ENCODE measurements at places on chromosomes 6 and 20.
A peak's percentile ranks its signal among the peaks of the same experiment; 100 is the strongest.

DNA sequence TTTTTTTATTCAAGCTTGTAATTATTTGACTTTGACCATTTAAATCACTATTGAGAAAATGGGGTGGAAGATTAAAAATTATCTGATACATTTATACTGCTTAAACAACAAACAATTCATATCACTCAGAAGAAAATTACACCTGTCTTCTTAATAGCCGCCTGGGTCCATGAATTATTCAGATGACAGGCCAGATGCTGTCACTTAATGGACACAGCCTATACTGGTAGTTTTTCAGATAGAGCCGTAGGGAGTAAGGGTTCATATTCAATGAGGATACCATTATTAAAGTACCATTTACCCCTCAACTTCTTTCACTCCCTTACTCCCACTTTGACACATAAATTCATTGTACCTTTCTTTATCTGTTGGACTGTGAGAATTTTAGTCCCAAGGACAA is 1193.4 kb upstream of the MAP3K7 start:
- DNase-seq, result no peak

- no peak for DNase-seq
These were observed 511.3 kb downstream of the PHF3 start for GRCh38 chr6:64146876-64147275.

- DNase-seq, result peak; percentile 99
These were observed 68.2 kb upstream of the SUPT3H start for GRCh38 chr6:45445749-45446549.

- no peak for DNase-seq
These were observed 25.5 kb downstream of the CHD6 start for GRCh38 chr20:41592516-41593216.

GRCh38 chr20:24163506-24163905 is 174.9 kb upstream of the GGTLC1 start:
- DNase-seq, result peak; percentile 37

GRCh38 chr6:74925683-74926082 is 280.2 kb downstream of the COL12A1 start:
- no peak for DNase-seq

DNA sequence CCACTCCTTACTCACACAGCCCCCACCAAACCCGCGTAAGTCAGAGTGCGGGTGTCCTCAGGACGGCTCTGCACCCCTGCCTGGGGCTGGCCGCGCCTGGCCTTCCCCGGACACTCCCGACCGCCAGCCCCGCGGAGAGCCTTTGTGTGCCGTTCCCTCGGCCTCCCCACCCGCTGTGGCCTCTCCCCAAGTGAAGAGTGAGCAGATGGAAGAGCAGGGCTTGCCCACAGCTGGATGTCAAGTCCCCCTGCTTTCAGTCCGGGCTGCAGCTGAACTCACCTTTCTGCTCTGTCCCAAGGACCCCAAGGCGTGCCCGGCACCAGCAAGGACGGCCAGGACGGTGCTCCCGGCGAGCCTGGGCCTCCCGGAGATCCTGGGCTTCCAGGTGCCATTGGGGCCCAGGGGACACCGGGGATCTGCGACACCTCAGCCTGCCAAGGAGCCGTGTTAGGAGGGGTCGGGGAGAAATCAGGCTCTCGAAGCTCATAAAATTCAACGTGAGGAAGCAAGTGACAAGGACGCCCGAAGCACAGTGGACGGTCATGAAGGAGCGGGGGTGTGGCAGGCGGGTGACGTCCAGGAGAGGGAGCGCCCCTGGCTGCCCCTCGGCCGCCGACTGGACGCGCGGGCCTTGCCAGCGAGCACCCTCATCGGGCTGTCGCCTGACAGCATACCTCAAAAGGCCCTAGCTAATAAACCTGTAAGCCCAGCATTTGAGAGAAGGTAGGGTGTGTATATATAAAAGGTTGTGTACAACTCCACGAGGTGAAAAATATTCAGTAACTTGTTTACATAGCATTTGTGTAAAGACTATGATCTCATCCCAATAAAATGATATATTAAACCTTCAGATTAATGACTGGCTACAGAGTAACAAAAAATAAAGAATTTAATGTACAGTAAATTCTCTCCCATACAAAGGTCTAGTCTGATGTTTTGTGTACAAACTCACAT is 21.1 kb downstream of the TCFL5 start:
- no peak for DNase-seq

DNA sequence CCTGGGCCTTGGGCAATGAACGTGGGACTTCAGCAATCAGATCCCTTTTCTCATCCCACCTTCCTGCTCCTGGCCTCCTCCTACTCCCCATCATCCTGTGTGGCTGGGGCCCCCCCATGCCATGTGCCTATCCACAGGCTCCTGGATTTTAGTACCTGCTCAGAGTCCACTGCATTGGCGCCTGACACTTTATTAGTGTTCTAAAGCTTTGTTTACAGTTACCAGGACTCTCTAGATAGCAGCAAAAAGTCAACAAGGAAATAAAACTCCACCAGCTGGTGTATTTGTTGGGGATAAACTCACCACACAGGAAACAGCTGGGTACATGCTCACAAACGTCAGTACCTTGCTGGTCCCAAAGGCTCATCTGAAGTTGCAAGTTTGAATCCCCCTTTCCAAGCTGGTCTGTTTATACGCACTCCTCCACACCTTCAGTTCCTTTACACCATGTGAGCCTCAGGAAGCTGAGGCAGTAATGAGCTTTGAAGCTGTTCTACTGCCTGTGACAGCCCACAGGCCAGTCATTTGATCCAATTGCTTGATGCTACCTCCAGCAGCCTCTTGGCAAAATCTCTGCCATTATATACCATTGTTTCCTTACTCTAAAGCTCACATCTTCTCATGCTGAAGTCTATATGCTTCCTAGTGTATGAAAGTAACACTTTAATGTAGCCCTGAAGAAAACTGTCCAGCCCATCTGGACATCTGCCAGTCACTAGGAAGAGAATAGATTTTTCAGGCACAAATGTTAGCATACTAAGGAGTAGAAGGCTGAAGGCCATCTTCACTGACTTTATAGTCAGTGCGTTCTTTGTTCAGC is 76.6 kb downstream of the ANKEF1 start:
- DNase-seq, result no peak

DNA sequence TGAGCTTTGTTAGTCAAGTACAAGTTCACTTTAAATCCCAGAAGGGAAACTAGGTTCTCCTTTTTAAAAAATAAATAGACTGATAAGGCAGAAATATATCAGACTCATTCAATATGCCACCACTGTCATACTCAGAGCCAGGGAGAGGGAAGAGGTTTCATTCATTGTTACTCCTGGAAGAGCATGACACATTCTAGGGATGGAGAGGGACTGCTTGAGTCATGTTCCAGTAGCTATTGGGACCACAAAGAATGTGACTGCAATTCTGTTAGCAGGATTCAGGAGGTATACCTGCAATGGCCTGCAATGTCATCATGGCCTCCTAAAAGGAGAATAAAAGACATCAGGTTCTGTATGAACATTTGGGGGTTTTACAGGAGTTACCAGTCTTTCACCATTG is 167.6 kb downstream of the TFAP2B start:
- DNase-seq, result no peak

DNA sequence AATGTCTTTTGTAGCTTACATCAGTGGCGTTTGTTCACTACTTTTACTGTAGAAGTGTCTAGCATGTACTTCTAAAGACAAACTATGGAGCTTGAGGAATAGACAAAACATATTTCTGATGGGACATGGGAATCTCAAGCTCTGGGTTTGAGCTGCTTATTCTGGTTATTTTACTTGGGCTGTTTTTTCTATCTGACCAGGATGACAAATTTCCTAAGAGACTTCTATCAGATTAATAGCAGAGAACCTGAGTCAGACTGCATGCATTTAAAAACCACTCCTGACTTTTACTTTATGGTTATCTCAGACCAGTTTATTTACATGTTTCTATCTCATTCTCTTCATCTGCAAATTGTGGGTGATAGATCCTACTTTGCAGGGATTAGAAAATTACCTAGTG is 1282.3 kb upstream of the GJE1 start:
- DNase-seq, result peak; percentile 72

- no peak for DNase-seq
These were observed 48.9 kb downstream of the FOXA2 start for GRCh38 chr20:22535483-22535882.

DNA sequence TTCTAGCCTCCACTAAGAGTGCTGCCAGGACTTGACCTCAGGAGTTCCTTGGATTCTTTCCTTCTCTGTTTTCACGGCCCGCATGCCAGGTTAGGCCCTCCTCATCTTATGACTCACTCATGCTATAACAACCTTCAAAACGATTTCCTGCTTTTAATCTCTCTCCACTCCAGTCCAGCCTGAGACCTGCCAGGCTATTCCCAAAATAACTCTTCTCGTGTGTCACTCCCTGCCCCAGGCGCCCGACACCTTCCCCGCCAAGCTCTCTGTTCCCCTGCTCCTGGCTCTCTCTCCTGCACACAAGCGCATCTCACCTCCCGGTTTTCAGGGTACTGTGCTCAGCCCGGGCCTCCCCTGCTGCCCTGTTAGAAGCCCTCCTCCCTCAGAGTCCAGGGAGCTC is 64.1 kb upstream of the RPS6KA2 start:
- peak; percentile 49 for DNase-seq

- no peak for DNase-seq
These were observed 31.2 kb downstream of the KCNQ5 start for GRCh38 chr6:72653026-72653425.

DNA sequence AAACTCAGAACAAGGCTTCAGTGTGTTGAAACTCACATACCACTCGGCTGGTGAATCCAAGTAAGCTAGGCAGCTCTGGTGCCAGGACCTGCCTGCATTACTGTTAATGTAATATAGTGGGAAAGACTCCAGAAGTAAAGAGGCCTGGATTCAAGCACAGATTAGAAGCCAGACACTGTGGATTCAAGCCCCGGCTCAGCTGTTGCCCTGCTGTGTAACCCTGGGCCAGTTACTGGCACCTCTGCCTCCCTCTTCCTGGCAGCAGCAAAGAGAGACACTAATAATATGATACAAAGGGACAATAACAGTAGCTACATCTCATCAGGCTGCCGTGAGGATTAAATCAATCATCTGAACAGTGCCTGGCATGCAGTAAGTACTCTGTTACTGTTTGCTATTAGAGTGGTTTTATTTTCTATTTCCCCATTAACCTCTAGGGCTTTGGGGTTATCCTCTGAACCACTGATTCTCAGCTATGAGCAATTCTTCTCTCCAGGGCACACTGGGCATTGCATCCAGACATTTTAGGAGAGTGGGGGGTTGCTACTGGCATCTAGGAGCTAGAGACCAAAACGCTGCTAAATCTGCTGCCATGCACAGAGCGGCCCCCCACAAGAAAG is 92.9 kb downstream of the ZMYND8 start:
- DNase-seq, result peak; percentile 54

GRCh38 chr20:32201977-32202363 is 5.6 kb downstream of the PLAGL2 start:
- no peak for DNase-seq

DNA sequence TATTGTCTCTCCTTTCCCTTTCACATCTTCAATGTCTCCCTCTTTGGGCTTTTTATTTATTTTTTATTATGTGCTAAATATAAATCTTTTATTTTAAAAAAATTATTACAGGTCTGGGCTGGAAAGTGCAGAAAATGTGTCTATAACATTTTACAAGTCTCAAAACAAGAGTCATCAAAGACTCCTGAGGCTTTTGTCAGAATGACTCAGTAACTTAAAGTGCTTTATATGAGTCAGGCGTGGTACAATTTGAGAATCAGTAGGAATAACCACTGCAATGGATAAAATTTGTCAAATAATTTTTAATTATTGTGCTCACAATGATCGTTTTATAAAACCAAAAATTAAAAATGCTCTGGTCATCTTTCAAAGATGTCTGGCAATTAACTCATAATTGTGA is 193.9 kb downstream of the MMUT start:
- DNase-seq, result peak; percentile 32

DNA sequence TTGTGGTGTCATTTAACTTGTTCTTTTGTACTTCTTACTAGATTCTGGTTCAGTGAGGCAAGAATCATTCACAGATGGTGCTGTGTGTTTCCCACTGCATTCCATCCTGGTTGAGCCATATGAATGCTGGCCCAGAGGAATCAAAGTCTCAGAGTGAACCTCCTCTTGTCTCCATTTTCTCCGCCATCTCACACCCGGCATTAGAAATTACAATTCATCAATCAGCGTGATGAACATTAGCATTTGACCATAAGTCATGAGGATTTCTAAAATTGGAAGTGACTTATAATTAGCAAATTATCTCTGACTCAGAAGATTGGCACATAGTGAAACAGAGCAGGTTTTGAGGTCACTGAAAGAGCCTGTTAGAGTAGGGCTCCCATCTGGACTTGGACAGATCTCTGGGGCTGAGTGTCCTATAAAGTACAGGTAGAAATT is 25.2 kb downstream of the TNFAIP3 start:
- peak; percentile 86 for DNase-seq

DNA sequence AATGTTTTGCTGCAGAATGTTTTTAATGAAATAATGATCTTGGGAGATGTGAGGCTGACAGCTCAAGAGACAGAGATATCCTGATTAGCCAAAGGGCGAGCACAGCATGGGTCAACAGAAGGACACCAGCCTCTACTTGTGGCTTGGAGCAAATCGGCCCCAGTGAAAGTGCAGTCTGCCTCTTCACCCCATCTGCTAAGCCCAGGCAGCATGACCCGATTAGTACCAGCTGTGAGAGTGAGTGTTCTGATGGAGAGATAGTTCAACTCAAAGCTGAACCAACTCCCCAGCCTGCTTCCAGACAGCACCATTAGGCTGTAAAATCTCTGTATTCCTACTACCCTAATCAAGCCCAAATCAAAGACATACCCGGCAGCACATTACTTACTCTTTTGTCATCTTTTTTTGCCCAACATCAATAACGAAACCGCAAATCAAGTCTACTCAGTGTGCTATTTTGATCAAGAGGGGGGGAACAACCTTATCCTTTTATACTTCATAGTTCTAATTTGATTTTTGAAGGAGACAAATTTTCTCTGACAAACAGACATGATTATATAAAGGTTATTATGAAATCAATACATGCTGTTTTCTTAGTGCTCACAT is 514.1 kb upstream of the NRSN1 start:
- no peak for DNase-seq
